Activated T-helper 17 cell treated with anti-CD3 and anti-CD28 coated beads, Interleukin-2, amount 50 U/mL, for 72 hours (primary cell): ENCODE measurements at places on chromosomes 13 and 19.

GRCh38 chr13:46964789-46965527, 68.1 kb upstream of the HTR2A start:
- ATAC-seq: no peak

DNA sequence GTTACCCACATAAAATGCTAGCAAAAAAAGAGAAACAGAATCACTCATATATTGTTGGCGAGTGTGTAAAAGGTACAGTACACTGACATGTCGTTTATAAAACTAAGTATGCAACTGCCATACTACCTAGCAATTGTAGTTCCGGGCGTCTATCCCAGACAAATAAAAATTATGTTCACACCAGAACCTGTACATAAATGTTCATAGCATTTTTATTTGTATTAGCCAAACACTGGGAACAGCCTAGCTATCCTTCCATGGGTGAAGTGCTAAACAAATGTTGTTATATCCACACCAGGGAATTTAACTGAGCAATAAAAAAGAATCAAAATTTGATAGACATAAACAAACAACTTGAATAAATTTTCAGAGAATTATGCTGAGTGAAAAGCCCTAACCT, 28.9 kb upstream of the POSTN start:
- ATAC-seq: no peak

DNA sequence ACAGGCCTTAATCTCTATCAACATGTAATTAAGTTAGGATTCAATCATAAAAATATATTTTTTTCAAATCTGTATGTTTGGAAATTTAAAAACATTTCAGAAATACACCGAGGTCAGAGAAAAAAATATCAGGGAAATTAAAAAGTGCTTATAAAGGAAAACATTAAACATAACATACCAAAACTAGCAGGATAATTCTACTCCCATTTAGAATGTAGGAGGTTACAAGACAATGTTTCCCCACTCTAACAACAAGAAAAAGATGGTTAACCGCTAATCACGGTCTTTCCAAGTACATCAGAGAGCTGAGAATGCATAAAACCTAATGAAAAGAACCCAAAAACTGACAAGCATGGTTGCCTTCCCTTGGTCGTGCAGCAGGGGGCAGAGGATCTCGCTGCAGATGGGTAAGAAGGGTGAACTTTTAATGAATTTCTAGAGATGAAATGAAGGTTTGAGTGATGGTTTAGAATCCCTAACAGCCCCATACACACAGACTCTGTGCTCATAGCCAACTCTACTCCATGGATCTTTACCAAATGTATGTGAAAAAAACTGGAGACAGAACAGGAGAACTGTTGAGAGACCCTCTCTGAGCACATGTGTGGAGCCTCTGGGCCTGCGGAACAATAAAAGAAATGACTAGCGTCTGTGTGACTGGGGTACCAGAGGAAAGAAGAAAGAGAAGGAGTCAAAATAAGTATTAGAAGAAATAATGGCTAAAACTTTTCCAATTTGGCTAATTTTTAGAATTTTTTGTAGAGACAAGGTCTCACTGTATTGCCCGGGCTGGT, 51.3 kb upstream of the LSM14A start:
- peak; percentile 78 for ATAC-seq

DNA sequence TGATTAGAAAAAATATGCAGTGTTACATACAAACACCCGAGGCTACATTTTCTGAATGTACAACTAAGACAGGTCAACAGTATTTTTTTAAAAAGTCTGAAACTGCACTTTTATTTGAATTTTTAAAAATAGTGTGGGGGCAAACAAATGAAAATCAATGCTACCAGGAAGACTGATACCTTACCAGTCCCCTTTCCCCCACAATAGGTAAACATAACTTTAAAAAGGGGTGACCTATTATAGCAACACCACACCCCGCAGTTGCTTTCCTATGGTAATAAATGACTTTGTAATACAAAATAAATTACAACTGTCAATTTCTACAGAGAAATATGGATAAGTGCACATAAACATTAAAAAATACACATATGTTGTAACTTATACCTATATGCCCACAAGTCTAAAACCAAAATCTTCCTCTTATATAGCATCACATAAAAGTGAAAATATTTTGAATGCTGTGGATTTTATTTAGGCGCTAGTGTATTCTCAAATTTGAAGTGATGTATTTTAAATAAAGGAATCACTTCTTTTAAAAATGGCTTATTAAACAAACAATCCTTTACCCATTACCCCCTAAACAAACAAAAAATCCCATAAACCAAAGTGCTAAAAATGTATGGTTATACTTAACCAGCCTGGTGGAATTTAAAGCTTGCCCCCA, 63.1 kb downstream of the KCNRG start:
- ATAC-seq: no peak

GRCh38 chr13:22726726-22727125, 454.1 kb upstream of the SGCG start:
- ATAC-seq: no peak

- ATAC-seq: no peak
These were observed 1.3 kb upstream of the RSPH6A start for GRCh38 chr19:45816236-45817009.

- no peak for ATAC-seq
These were observed 71.4 kb downstream of the DGKH start for GRCh38 chr13:42119875-42120274.

- ATAC-seq: peak; percentile 63
These were observed 43.8 kb downstream of the DCT start for GRCh38 chr13:94435604-94436226.

- no peak for ATAC-seq
These were observed 4.1 kb downstream of the MAB21L1 start for GRCh38 chr13:35472323-35472881.

GRCh38 chr19:49766930-49767299, at the start of gene AP2A1:
Gene AP2A1 (plus strand): TSS chr19:49767001. CDS start chr19:49767134, 133 bp downstream.
- peak; percentile 0 for ATAC-seq

DNA sequence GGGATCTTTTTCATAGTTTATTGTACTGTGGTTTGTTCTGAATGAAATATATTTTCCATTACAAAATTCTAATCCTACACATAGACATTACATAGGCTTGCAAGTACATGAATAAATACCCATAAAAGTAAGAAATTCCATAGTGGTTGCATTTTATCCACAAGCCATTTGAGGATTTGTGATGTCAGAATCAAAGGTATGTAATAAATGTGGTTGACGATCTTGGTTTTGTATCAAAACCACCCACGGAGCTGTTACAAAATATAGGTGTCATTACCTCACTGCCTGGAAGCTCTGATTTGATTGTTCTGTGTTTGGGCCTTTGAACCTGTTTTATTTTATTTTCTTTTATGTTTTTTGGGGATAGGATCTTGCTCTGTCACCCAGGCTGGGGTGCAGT, 125.1 kb downstream of the NALCN start:
- ATAC-seq: no peak

DNA sequence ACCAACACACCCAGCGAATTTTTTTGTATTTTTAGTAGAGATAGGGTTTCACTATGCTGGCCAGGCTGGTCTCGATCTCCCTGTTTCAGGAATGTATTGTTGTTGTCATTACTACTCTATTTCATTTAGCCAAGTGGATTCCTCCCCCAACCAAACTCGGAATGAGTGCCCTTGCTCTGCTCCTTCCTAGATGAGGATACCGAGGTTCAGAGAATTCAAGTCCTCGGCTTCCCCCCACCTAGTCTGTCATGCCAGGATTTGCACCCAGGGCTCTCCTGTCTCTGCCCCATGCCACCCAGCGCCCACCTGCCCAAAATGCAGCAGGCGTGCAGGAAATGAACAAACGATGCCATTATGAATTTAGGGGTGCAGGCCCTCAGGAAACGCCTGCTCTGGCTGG, 3.5 kb upstream of the SPACA4 start:
- no peak for ATAC-seq

- no peak for ATAC-seq
These were observed 730 bp upstream of the ABCC4 start for GRCh38 chr13:95301968-95302393.

DNA sequence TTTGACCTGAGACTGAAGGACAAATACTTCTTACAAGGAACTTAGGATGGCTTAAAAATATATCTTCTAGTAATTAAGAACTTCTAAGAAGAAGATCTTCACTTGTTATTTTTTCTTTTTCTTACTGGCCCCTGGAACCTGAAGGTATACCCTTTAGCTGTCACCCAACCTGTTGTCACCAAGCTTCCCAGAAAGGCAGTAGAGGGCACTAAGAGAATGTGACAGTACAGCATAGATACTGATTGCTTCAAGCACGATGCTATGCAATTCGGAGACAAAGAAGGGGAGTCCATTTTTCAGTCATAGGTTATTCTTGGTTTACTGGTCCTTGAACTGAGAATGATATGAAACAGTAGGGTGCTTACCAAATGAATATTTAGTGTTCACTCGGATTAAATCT, 208.3 kb upstream of the PCDH9 start:
- no peak for ATAC-seq

- ATAC-seq: no peak
These were observed 68.2 kb downstream of the NHLRC3 start for GRCh38 chr13:39106216-39107005.

- no peak for ATAC-seq
These were observed 7.9 kb upstream of the HSH2D start for GRCh38 chr19:16135430-16136127.

DNA sequence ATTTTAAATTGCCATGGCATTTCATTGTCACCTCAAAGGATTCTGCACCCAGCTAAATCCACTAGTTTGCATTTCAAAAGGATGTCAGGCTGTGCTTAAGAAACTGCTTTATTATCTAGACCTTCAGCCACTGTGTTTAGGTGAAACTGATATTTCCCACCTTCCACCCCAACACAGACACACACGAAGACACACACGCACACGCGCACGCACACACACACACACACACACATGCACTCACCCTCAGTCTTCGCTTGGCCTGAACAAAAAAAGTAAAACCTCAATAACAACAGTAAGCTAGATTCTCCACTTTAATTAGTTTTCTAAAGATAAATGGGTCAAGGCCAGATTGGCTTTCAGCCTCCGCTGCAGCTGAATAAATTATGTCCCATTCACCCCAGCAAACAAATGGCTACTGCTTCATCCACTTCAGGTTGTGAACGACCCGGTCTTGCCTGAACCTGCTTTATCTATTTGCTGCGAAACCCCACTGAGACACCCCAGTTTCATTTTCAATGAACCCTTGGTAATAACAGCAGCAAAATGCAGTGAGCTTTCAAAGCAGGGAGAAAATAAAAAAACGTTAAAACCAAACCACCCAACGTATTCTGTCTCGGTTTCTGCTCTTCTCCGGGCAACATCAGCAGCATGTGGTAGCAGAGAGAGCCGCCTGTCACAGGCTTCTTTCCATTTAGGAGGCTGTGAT, 166.8 kb downstream of the DCT start:
- ATAC-seq: peak; percentile 43

DNA sequence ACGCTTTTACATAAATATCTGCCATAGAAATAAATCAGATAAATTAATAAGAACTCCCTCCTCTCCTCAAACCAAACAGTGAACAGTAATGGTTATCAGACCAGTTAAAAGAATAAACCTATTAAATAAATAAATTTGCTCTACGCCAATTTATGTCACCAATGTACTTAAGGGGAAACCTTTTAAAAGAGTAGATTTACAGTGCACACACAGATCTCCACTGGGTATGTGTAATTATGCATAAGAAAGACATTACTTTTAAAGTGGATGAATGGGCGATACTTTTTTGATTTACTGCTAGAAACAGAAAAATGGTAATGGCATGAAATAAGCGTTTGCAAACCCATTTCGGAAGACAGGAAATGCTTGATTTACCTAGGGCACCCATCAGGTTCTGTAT, 34.9 kb upstream of the C19orf12 start:
- no peak for ATAC-seq

GRCh38 chr13:114161644-114162532, 17.2 kb upstream of the CFAP97D2 start:
- peak; percentile 65 for ATAC-seq

GRCh38 chr13:32669030-32669646, 82.9 kb downstream of the PDS5B start:
- ATAC-seq: peak; percentile 34

- peak; percentile 7 for ATAC-seq
These were observed at the start of gene MBOAT7 for GRCh38 chr19:54189145-54189734. Gene MBOAT7 (minus strand): TSS chr19:54189580. CDS start chr19:54188508, 1,072 bp downstream.

- no peak for ATAC-seq
These were observed 41.7 kb upstream of the WDFY2 start for GRCh38 chr13:51542346-51543242.

- ATAC-seq: peak; percentile 83
These were observed 28.0 kb upstream of the KBTBD7 start for GRCh38 chr13:41222259-41222852.

GRCh38 chr19:29538651-29539050, 12.9 kb downstream of the VSTM2B start:
- ATAC-seq: no peak

DNA sequence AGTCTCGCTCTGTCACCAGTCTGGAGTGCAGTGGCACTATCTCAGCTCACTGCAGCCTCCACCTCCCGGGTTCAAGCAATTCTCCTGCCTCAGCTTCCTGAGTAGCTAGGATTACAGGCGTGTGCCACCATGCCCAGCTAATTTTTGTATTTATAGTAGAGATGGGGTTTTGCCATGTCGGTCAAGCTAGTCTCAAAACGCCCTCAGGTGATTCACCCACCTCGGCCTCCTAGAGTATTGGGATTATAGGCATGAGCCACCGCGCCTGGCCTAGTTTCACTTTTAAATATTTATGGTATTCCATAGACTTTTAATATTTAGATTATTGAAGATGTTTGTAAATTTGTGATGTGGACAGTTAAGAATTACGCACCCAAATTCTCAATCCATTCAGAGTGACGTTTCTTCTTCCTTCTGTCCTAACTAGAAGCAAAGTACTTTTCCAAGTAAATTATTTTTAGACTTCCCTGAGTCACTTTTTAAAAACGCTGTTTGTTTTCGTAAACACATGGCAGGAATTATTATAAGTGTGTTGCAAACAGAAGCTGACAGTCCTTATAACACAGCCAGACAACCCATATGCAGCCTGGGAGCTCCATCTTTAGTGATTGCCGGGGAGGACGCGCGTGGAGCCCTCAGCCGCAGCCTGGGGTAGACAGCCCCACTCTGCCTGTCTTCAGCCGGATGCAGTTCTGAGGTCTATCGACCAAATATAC, 131.7 kb downstream of the ATP11A start:
- no peak for ATAC-seq

- no peak for ATAC-seq
These were observed 19.4 kb downstream of the TSHZ3 start for GRCh38 chr19:31329819-31330218.

DNA sequence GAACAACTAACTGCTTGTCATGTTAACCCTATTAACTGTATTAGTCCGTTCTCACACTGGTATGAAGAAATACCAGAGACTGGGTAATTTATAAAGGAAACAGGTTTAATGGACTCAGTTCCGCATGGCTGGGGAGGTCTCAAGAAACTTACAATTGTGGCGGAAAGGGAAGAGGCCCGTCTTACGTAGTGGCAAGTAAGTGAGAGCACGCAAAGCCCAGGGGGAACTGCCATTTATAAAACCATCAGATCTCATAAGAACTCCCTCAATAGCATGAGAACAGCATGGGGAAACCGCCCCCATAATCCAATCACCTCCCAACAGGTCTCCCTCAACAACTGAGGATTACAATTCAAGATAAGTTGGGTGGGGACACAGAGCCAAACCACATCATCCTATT, 34.7 kb downstream of the PHF11 start:
- no peak for ATAC-seq

GRCh38 chr19:11179716-11180297, 17.5 kb downstream of the KANK2 start:
- ATAC-seq: peak; percentile 91

GRCh38 chr13:45849408-45849807, 2.1 kb downstream of the SIAH3 start:
- ATAC-seq: no peak
